ENCODE measurements at places on chromosomes 3 and 15.

GRCh38 chr3:40851836-40852235, 327.1 kb downstream of the ZNF621 start:
- DNase-seq: no peak

DNA sequence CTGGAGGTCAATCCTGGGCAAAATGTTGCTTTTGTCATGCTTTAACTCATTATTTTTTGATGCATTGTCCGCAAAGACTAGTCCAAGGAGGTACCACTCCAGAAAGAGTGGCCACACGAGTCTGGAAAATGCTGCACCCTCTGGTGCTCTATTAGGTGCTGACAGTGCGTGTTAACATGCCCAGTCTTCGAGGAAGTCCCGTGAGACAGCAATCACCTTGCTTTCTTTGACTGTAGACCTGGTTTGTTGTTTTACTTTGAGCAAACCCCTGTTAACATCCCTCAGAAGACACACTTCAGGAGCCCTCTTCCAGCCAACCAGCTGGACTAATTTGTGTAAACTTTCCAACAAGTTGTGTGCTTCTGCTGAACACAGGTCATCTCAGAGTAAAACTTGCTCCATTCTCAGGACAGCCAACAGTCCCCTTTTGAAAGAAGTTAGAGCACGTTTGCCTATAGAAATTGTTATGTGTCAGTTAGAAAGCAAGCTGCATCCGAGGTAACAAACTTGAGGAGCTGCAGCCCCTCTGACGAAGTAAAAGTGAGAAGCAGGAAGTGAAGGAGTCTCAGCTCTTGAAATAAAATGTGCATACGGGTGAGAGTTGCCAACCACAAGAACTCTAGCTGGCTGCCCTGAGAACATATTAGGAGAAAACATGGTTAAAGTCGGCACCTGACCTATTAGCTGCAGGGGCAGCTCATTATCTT, 205.0 kb downstream of the LPP start:
- no peak for DNase-seq

- no peak for DNase-seq
These were observed 309.6 kb upstream of the GOLIM4 start for GRCh38 chr3:168405288-168405687.

- DNase-seq: no peak
These were observed 1078.5 kb downstream of the TUSC7 start for GRCh38 chr3:117788061-117788460.

DNA sequence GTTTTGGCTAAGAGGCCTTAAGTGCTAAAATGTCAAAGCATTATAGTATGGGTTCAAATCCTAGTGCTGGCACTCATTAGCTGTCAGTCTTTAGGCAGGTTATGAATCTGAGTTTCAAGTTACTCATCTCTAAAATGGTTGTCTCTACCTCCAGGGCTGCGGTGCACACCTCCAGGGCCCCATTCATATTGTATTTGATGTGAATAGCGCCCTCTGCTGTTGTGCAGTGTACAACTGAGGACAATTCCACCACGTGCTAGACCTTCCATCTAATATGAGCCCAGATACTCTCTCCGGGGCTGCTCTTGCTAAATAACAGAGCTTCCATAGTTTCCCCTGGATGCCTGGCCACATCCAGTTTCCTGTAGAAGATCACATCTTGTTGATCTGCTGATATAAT, 54.3 kb downstream of the OXNAD1 start:
- DNase-seq: peak; percentile 47

DNA sequence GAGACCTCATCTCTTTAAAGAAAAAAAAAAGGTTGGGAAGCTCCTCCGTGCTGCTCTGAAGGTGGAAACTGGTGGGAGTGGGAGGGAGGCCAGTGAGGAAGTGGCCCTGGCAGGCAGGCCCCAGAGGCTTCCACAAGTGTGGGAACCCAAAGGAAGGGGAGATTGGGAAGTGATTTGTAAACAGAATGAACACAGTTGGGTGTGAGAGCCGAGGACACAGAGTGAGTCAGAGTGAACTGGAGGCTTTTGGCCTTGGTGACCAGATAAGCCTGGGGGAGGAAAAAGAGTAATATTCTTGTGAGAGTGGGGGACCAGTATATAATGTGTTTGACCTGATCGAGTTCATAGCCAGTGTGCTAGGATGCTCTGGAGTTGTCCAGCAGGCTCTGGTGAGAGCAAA, 23.0 kb downstream of the MKRN2 start:
- DNase-seq: peak; percentile 78

- DNase-seq: no peak
These were observed 23.4 kb upstream of the GATM start for GRCh38 chr15:45401665-45402161.

DNA sequence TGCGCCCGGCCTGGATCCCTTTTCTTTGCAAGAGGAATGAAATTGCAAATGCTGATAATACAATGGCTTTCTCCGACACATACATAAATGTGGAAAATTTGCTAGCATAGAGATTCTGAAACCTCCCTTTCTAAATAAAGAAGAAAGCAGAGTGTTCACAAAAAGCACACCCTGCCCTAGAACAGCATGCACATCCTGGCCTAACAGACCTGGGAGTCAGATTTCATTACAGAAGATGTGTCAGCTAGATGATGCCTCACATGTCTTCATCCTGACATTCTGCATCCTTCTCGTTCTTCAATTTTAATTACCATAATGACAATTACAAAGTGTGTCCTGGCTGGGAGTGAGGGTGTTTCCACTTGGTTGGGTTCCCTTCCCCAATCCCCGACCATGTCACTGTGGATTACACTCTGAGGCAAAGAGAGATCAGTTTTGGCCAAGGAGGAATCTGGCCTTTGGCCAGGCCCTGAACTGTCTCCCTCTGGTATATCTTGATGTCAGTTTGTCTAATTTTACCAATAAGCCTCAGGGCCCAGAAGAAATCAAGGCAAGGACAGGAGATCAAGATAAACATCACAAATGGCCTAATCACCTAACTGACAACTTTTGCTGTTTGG, 104.9 kb upstream of the SPATA12 start:
- DNase-seq: no peak

Measured in ELR (cell line).